ENCODE measurements at places on chromosomes 13 and 19. TPM values are rescaled to one million over a fixed set of nuclear protein-coding genes. Genes with fewer than 3 reads are reported as not detected.

GRCh38 chr13:26606631-26607030 lies 49.1 kb downstream of the WASF3 start:
- no peaks in the 10 kb centered on the region for H3K27me3 ChIP-seq
- no peak overlapping the region for H3K27ac ChIP-seq
- no peaks in the 10 kb centered on the region for H3K4me1 ChIP-seq
- H3K4me3 ChIP-seq: no peak overlapping the region
- no peak for DNase-seq

GRCh38 chr19:42288881-42289555 lies 12.9 kb upstream of the PRR19 start:
- peaks cover 25% of the 10 kb centered on the region for H3K36me3 ChIP-seq
- H3K4me1 ChIP-seq: peaks cover 28% of the 10 kb centered on the region
- H3K4me3 ChIP-seq: no peak overlapping the region
- no peaks in the 10 kb centered on the region for H3K27me3 ChIP-seq
- DNase-seq: no peak

CPB2 gene
- total RNA-seq: not detected

SLC10A2 gene
- total RNA-seq: 3.0 TPM

GRCh38 chr19:1076951-1077350 lies 10.0 kb downstream of the ARHGAP45 start:
- peaks cover 12% of the 10 kb centered on the region for H3K27me3 ChIP-seq
- peaks cover 30% of the 10 kb centered on the region for H3K4me1 ChIP-seq
- peak overlapping the region; percentile 13 for H3K4me3 ChIP-seq

DNA sequence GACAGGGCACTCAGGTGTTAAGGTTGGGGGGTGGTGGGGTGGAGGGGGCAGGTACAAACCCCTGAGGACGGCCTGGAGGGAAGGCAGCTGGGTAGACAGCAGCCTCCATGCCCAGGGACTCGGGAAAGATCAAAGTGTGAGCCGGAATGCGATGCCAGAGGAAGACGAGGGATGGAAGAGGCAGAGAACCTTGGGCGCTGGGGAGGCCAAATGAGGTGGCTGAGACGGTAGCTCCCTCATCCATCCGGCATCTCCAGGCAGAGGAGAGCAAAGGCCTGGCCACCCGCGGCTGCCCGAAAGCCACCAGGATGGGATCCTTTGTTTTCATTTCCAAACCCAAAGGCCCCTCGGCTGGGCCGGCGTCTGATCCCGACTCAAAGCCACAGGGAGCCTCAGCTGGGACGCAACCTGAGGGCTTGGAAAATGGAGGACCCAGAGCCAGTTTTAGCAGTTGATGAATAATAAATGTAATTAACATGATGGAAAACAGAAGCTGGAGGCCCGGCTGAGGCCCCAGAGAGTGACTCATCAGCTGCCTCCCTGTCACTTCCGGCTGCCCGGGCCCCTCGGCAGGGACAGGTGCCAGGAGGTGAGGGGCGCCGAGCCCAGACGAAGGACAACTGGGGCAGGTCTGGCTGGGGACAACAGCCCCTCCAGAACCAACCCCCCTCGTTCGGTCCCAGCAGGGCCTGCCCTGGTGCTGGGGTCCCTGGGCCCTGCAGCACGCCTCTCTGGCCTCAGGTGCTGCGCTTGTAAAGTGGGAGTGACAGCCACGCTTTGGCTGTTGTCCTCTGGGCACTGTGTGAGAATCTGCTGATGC lies 61.6 kb downstream of the CEBPG start:
- H3K36me3 ChIP-seq: no peaks in the 10 kb centered on the region
- no peak for DNase-seq
- H3K4me1 ChIP-seq: no peaks in the 10 kb centered on the region

DNA sequence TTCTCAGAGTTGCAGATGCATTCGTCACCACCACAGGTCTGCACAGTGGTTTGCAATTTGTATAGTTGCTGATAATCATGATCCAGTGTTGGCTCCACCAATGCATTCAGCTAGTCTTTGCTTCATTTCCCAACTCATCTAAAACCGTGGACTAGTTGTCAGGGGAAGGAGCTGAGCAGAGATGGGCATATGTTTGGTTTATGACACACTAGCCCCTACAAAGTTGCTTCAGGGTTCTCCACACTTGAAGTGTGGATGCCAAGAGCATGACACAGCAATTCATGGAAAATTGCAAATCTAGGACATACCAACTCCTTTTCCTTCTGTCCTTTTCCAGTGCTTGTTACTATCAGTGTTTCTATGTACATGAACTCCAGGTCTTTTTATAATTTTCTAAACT lies 168.0 kb downstream of the TNFSF13B start:
- H3K27ac ChIP-seq: no peak overlapping the region
- no peaks in the 10 kb centered on the region for H3K27me3 ChIP-seq
- H3K36me3 ChIP-seq: no peaks in the 10 kb centered on the region
- H3K4me1 ChIP-seq: no peaks in the 10 kb centered on the region

DNA sequence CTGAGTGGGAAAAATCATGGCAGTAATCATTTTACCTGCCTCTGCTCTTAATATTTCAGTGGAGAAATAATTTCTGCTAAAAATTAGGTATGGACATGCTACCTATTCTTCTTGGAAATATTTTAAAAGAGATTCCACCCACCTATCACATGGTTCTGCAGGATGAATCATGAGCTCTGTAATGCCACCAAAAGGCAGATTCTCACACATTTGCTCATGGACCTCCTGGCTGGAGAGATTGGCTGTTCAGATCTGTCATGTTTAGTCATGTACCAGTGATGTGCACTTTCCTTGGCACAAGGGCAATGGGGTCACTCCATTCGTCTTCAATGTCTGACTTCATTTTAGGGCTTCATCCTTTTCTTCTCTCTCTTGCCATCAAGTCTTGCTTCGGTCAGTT lies 101.8 kb upstream of the MBNL2 start:
- no peak for DNase-seq
- no peaks in the 10 kb centered on the region for H3K27me3 ChIP-seq
- no peak overlapping the region for H3K27ac ChIP-seq
- no peak overlapping the region for H3K4me3 ChIP-seq
- no peaks in the 10 kb centered on the region for H3K36me3 ChIP-seq

KCNC3 gene
- total RNA-seq: 0.37 TPM

DNA sequence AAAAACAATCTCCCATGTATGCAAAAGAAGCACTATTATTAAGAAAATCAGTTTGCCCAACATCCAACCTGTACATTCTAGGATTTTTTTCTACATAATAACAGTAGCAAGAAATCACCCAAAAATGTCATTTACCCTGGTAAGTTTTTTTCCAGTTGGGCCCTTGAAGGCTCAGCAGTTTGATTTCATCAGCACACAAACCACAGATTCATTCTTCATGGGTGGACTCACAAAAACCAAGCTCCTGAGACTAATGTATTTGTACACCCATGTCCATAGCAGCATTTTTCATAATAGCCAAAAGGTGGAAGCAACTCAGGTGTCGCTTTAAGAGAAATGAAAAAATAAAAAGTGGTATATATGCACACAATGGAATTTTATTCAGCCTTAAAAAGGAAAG lies 210.1 kb downstream of the TBC1D4 start:
- no peak overlapping the region for H3K27ac ChIP-seq
- H3K36me3 ChIP-seq: no peaks in the 10 kb centered on the region
- H3K27me3 ChIP-seq: no peaks in the 10 kb centered on the region
- DNase-seq: no peak
- no peaks in the 10 kb centered on the region for H3K4me1 ChIP-seq

GIPC3 gene
- 0.95 TPM for total RNA-seq
